ENCODE measurements at places on chromosomes 13 and 19.

DNA sequence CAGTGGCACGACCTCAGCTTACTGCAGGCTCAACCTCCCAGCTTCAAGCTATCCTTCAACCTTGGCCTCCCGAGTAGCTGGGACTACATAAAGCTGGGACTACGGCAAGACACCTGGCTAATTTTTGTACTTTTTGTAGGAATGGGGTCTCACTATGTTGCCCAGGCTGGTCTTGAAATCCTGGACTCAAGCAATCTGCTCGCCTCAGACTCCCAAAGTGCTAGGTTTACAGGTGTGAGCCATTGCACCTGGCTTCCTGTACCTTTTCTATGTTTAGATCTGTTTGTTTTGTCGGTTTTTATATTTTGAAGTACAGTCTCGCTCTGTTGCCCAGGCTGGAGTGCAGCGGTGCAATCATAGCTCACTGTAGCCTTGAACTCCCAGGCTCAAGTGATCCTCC is 17.5 kb upstream of the TICAM1 start:
- no peak for DNase-seq

- DNase-seq: peak; percentile 41
These were observed 6.4 kb upstream of the DMWD start for GRCh38 chr19:45798995-45799517.

DNA sequence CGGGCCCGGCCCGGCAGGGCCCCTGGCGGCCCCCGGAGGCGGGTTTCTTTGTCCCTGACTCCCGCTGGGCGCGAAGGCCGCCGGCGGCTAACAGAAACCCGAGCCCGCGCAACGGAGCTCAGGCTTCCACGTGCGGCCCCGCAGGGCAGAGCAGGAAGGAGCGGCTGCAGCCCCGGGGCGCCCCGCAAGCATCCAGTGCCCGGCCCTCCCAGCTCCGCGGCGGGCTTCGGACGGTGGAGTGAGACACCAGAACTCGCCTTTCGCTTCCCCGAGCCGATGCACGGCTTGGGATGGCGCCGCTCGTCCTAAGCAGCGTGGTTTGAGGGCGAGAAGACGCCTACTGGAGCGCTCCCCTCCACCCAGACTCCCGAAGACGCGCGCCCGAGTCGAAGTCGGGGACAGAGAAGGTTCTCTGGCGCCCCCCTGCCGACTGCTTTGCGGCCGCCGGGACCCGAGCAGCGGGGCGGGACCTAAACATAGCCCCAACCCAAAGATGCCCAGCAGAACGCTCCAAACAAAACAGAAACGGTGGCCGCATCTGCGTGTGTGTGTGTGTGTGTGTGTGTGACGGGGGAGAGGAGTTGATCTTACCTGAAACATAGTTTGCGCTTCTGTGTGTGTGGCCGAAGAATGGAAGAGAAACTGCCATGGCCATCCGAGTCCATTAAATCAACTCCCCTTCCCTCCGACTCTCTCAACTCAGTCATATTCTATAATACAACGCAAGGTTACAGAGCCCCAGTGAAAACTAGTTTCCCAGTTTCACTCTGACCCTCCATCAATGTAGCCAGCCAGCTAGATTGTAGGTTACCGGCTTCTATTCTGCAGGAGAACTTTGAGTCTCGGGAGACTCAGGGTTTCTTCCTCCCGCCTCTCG is 629 bp upstream of the FGF9 start:
- peak; percentile 56 for DNase-seq

DNA sequence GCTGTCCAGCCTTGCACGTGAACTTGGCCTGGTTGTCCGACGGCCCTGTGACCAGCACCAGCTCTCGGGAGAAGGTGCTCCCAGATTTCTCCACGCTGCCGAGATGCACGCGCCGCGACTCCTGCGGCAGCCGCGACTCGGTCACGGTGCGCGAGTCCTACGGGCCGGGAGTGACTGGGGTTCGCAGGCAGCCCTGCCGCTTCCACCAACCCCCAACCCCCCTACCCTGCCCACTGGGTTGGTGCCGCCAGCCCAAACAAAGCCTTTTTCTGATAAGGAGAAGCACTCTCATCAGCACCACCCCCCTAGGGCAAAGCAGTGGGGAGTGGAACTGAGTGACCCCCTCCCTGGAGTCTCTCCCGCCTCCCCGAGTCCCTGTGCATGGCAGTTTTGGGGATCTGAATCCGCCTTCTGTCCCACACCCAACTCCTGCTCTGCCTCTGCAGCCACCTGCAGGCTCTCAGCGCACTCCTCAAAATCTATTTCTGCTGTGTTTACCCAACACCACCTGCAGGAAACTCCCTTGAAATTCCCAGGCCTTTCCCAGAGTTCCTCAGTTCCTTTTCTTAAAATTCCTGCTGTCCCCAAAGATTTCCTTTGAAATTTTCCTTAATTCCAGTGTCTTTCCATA is 6.2 kb downstream of the NPHS1 start:
- DNase-seq: no peak

DNA sequence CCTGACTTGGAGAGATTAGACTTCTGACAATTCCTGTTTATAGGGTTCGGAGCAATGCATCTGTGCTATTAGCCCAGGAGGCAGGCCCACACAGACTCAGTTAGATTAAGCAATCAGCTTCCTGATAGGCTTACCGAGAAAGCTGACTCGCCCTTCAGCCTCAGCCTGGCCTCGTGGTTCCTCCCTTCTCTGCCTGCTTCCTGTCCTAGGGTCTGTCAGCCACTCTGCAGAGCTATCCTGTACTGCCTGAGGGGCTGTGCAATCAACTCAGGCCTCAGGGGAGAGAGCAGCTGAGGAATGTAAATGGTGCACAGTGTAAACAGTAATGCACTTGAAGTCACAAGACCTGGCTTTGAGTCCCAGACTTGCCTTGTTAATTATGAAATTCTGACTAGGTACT is 30.7 kb downstream of the HTR2A start:
- DNase-seq: no peak

DNA sequence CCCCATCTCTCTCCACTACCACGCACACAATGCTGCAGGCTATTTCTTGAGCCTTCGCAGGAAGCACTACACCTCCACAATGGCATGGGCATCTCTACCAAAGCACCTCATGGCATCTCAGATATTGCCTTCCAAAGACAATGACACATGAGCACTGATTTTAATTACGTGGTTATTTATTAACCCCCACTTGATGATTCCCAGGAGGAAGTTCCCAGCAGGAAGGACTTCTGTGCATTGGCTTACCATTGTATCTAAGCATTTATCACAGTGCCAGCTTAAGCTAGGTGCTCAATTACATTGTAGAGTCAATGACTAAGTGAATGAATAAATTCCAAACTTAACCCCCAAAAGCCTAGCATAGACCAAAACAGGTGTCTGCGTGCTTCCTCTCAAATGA is 101.4 kb downstream of the ABCC4 start:
- DNase-seq: no peak

DNA sequence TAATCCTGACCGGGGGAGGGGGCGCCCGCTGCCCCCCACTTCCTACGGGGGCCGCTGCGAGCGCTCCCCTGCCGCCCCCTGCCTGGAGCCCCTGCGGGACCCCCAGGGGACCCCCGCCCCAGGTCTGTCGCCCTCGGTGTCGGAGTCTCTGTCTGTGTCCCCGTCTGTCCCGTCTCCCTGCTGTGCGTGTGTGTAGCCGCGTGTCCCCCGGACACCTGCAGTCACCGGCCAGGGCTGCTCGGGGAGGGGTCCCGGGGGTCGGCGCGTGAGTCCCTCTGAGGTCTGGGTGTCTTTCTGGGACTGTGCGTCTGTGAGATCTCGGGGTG is 7.7 kb upstream of the NFIC start:
- no peak for DNase-seq

DNA sequence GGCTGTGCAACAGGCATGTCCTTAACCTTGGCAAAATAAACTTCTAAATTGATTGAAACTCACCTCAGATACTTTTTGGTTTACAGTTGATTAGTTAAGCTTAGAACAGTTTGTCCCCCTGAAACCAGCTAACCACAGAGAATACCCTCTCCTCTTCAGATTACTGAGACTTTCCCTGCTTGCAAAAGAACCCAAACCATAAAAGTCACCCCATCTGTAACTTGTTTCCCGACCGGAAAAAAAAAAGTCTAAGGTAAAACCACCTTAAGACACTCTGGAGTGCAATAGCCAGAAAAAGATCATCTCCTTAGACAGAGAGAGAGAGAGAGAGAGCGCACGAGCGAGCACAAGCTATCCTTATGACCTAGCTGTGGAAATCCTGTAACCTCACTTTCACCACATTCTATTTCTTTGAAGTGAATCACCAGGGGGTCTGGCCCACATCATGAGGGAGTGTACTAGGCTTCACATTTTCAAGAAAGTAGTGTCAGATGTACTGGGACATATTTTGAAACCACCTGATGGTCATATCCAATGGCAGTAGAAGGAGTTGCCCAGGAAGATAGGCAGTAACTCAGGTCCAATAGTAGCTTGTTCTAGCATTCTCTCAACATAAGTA is 11.1 kb upstream of the GTF2F2 start:
- no peak for DNase-seq

DNA sequence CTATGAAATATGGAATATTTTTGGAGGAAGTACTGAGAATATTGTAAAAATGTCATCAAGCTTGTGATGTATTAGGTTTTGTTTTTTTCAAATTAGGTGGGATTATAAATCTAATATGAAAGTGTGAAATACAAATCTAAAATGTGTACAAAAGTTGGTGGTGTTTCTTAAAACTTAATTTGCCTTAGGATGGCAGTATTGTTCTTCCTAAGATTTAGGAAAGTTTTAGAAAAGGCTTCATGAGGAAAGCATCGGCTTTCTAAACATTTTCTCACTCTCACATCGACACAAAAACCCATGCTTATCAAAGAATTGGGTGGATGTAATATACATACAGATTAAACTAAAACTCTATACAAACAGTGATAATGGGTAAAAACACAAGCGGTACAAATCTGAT is 972.0 kb upstream of the PCDH20 start:
- no peak for DNase-seq

- DNase-seq: no peak
These were observed 14.3 kb downstream of the ERICH4 start for GRCh38 chr19:41457241-41457640.

DNA sequence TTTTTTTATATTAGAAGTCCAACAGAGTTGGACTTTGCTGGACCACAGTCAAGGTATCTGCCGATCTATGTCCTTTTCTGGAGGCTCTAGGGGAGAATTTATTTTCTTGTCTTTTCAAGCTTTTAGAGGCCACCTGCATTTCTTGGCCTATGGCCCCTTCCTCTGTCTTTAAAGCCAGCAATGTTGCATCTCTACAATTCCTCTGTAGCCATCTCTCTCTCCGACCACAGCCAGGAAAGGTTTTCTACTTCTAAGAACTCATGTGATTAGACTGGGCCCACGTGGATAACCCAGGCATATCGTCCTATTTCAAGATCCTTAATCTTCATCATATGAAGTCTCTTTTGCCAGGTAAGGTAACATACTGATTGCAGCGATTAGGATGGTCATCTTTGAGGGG is 43.5 kb upstream of the RGCC start:
- DNase-seq: no peak

DNA sequence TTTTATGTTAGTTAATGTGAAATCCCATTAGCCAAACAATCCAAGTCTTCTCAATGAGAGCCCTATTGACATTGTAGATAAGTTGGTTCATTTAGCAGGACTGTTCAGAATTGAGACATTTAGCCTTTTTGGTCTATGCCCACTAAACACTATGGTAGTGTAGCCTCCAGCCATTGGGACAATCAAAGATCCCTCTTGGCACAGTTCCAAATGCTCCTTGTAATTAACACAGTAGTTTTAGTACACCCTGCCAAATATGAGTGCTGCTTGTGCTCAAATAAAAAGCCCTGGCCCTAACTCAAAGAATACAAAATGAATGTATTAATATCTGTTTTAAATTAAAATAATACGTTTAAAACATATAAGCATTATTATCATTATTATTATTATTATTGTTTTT is 15.4 kb upstream of the FAM216B start:
- DNase-seq: no peak

- DNase-seq: no peak
These were observed 320.1 kb upstream of the SLC10A2 start for GRCh38 chr13:103386341-103386740.

DNA sequence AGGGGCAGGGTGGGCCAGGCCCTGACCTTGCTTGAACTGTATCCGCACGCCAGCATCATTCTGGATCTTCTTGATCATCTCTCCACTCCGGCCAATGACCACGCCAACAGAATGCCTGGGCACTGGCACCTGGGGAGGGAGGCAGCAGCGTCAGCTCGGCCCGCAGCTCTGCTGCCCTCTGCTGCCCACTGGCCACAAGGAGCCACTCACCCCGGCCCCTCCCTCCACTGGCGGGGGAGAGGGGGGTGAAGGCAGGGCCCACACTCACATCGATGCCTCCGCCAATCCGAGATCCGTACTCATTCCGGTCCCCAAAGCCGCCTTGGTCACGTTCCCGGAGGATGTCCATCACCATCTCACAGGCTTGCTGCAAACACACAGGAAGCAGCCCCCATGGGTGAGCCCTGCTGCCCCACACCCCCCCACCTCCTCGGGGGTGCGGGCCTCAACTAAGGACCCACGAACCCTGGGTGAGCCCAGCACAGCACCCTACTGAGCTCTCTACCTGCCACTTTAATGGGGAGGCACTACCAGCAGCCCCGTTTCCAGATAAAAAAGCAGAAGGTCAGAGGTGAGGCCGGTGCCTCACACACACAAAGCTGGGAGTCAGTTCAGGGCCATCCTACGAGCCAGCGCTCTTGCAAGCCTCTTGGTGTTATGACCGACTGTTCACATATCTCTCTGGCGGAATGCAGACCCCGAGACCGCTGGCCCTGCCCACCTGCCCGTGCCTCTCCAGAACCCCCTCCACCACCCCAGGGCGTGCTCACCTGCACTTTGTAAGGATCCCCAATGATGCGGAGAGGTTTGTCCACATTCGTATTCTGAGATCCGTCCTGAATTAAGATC is 6.7 kb downstream of the KHSRP start:
- no peak for DNase-seq

GRCh38 chr13:28474491-28475134 is 20.3 kb downstream of the FLT1 start:
- no peak for DNase-seq

- DNase-seq: no peak
These were observed 16.3 kb downstream of the TLE2 start for GRCh38 chr19:3012621-3013262.

All from activated T-cell treated with anti-CD3 and anti-CD28 coated beads for 1 hour (primary cell).